Inflammatory macrophage treated with lipopolysaccharide for 4 hours (primary cell): ENCODE measurements at places on chromosomes 4 and X.
A peak's percentile ranks its signal among the peaks of the same experiment; 100 is the strongest.

DNA sequence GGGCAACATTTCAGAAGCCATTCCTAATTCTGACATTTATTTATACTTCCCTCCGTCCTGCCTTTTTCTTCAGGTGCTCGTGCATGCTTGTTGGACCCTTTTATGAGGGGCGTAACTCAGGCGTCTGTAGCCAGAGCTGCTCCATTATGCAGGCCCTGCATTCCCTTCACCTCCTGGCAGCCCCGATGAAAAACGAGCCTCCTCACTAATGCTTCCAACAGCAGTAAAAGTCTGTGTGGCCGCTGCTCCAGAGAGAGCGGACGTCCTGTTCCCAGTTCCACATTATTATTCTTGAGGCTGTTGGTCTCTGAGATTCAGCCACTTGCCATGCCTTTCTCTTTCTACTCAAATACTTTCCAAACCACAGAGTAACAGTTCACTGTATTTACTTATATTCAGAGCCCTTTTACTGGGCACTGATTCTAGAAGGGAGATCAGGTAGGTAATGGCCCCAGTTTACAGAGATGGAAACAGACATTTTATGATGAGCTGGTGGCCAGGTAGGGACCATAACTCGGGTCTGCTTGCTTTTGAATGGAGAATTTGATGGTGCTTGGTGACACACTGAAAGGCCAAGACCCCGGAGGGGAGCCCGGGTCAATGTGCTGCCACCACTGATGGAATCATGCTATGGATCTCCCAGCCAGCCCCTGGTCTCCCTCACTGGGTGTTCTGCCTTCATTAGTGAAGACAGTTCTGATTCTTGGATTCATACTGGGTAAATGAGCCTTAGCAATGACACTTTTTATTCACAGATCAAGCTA lies 101.0 kb downstream of the GATB start:
- no peak for DNase-seq

GRCh38 chrX:11193035-11193469 lies 81.9 kb downstream of the HCCS start:
- DNase-seq, result peak; percentile 44

GRCh38 chrX:18291006-18291545 lies 63.4 kb downstream of the SCML2 start:
- DNase-seq, result no peak

GRCh38 chrX:68989865-68990606 lies 161.2 kb downstream of the EFNB1 start:
- no peak for DNase-seq

GRCh38 chrX:18833071-18833731 lies 125.8 kb downstream of the PPEF1 start:
- no peak for DNase-seq

- no peak for DNase-seq
These were observed 97.5 kb downstream of the FANCB start for GRCh38 chrX:14775416-14775815.
